ENCODE measurements at places on chromosomes 3 and 15.
A peak's percentile ranks its signal among the peaks of the same experiment; 100 is the strongest.

DNA sequence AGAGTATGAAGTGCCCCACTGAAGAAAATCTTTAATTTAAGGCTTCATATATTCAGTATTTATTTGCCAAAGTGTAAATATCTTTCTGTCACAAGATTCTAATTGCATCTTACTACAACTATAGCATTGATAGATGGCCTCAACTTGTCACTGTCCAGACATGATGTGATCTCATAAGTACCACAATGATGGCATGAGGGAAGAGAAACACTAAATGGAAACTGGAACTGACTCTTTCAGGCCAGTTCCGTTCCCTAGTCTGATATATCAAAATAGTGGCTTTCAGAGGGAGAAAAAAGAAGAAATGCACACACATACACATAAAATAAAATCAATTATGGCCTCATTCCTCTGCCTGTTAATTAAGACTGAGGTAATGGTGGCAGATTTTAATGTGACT lies 615.7 kb downstream of the TBL1XR1 start:
- no peak for DNase-seq

DNA sequence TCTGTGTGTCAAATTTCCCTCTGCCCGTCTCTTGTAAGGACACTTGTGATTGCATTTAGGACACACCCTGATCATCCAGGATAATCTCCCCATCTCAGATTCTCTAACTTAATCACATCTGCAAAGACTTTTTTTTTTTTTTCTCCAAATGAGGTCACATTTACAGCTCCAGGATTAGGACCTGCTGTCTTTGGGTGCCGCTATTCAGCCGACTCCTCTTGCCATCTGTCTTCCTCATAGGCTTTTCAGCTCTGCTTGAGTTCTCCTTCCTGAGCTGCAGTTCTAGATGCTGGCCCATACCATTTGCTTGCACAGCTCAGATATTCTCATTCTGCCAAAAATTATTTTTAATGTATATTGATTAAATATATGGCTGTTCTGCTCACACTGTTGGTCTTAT lies 94.3 kb upstream of the TLE3 start:
- no peak for DNase-seq

DNA sequence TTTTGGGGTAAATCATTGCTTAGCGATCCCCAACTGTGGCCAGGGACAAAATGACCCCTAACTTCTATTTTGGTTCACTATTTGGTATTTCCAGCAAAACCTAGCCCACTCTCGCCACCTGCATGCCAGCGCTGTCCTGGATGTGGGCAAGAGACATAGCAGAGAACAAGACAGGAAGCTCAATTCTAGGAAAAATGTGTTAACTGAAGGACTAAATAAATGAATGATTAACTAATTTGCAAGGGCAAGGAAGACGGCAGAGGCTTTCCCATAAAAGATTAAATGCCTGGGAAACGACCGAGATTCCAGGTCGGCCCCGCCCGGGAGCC lies 408 bp downstream of the NICN1 start:
- DNase-seq = no peak

DNA sequence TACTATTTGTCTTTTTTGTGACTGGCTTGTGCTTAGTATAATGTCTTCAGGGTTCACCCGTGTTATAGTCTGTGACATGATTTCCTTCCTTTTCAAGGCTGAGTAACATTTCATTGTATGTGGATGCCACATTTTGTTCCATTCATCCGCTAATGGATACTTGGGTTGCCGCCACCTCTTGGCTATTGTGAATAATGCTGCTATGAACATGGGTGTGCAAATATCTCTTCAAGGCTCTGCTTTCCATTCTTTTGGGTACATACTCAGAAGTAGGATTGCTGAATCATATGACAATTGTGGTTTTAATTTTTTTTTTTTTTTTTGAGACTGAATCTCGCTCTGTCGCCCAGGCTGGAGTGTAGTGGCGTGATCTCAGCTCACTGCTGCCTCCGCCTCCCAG lies 15.4 kb downstream of the CRTC3 start:
- DNase-seq = no peak

- DNase-seq = no peak
These were observed 5.9 kb upstream of the ADGRG7 start for GRCh38 chr3:100603469-100603868.

DNA sequence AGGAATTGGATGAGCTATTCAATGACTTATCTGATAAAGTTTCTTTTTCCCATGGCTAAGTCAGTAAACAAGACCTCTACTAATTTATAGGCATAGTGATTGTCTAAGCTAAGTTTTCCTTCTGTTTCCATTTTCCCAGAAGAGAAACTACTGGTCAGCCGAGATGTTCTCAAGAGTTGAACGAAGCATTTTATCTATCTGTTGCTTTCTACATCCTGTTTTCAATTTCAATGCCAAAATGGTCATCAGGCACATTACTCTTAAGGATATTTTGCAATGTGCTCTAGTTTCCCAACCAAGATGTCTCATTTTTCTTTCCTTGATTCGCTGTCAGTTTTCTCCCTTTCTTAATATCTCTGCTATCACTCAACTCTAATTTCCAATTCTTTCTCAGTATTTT lies 228.7 kb downstream of the MBNL1 start:
- DNase-seq = no peak

GRCh38 chr3:187987924-187988323 lies 166.0 kb upstream of the LPP start:
- DNase-seq = peak; percentile 51

- DNase-seq = no peak
These were observed 397 bp downstream of the PLXND1 start for GRCh38 chr3:129605922-129606635.

Measured in effector memory CD4-positive, alpha-beta T cell (primary cell).